ENCODE measurements at places on chromosomes 16 and 17.

DNA sequence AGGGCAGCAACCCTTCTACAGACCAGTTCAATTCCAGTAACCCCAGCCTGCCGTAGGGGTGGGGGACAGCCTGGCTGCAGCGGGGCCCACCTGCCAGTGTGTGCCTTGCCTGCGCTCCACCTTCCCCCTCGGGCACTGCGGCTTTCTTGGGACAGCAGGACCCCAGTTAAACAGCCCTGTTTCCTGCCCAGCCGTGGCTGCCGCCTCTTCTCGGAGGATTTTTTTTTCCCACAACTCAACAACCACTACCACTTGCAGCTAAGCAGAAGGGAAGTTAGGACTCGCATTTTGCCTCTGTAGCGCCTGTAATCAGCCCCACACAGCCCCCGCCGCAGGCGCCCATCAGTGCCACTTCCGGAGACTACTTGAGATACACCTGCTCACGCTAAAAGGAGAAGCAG lies 76.1 kb downstream of the RAI1 start:
- DNase-seq, result no peak

DNA sequence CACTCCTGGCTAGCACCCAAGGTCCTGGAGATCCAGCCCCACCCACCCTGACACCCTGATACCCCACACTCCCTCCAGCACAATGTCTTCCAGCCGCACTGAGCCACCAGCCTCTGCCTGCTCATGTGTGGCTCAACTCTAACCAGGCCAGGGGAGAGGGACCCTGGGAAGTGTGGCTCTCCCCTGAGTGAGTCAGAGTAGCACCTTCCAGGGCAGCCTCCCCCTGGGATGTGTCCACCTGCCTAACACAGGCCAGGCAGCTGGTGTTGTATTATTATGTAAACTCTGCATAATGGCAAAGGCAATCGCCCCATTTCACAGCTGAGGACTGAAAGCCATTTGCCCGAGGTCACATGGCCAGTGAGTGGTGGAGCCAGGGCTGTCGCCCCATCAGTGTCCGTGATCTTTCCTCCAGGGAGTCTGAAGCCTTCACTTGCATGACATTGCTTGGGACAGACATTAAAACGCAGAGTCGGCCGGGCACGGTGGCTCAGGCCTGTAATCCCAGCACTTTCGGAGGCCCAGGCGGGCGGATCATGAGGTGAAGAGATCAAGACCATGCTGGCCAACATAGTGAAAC lies 84.2 kb upstream of the FOXF1 start:
- DNase-seq, result no peak

DNA sequence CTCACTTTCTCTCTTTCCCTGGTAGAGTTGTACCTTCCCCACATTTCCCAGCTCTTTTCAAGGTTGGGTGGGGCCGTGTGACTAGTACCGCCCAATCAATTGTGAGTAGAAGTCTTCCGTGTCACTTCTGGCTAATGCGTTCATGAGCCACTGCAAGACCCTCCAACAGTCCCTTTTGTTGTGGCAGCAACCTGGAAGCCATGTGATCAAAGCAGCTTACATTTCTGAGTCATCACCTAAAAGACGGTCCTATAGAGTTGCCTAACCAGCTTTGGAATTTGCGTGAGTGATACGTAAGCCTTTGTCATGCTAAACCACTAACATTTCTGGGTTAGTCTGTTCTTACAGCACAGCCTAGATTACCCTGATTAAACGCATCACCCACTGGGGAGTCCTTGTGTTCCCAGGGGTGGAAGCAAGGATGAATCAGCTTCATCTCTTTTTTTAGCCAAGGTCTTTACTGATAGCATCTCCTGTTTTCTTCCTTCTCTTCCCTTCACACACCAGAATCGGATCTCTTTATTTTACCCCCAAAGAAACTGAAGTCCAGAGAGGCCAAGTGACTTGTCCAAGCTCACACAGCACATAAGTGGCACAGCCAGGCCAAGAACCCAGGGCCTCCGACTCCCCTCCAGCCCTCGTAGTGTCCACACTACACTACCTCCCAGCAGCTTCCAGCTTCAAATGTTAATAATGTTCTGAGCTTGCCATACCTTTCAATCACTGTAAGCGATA lies 366.3 kb upstream of the XYLT1 start:
- no peak for DNase-seq

DNA sequence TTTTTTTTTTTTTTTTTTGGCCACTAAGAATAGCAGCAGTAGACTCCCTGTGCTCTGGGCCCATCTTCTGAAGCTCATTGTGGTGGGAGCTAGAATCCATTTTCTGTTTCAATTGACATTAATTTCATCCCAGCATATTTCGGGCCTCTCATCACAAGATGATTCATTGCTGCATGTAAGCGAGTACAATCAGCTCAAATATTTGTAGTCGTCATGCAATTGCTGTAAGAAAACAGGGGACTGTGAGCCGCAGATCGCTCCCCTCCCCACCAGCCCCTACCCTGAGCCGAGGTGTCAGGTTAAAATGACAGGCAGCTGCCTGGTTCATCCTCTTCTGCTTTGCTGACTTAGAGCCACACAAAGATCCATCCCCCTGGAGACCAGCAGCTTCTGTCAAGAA lies 358.8 kb upstream of the CDH5 start:
- no peak for DNase-seq

- DNase-seq, result no peak
Observed at GRCh38 chr17:82248815-82249674, 20.2 kb downstream of the SLC16A3 start.

GRCh38 chr17:65730711-65731169 lies 169.3 kb upstream of the AXIN2 start:
- DNase-seq, result no peak
